ENCODE measurements at places on chromosomes 13 and 19.
A peak's percentile ranks its signal among the peaks of the same experiment; 100 is the strongest.

- peak; percentile 75 for DNase-seq
Measured at GRCh38 chr19:47232422-47233211, 1.6 kb upstream of the BBC3 start.

DNA sequence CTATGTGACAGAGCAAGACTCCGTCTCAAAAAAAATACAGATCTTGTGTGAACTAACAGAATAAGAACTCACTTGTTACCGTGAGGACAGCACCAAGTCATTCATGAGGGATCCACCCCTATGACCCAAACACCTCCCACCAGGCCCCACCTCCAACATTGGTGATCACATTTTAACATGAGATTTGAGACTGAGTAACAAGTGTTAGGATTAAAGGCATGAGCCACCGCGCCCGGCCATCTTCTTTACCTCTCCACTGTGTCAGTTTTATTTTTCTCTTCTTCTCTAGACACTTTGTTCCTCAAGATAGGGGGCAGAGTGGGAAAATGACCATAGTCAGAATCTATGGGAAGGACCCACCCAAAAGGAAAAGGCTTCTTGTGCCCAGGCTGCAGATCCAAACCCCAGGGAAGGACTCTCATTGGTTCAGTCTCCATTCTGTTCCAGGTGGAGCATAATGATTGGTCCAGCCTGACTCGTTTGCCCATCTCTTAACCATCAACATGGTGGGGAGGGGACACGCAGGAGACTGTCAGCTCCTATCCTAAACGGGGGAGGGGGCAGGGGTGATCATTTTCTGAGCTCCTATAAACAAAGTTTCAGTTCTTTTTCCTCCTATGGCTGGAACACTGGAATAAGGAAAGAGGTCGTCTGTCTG is 1.3 kb upstream of the CALM3 start:
- DNase-seq = no peak

- no peak for DNase-seq
Measured at GRCh38 chr19:46924874-46925547, 64.2 kb downstream of the ARHGAP35 start.

GRCh38 chr13:99067159-99067985 is 89.5 kb upstream of the DOCK9 start:
- peak; percentile 81 for DNase-seq

- peak; percentile 8 for DNase-seq
Measured at GRCh38 chr13:40171566-40171965, 494.9 kb downstream of the FOXO1 start.

DNA sequence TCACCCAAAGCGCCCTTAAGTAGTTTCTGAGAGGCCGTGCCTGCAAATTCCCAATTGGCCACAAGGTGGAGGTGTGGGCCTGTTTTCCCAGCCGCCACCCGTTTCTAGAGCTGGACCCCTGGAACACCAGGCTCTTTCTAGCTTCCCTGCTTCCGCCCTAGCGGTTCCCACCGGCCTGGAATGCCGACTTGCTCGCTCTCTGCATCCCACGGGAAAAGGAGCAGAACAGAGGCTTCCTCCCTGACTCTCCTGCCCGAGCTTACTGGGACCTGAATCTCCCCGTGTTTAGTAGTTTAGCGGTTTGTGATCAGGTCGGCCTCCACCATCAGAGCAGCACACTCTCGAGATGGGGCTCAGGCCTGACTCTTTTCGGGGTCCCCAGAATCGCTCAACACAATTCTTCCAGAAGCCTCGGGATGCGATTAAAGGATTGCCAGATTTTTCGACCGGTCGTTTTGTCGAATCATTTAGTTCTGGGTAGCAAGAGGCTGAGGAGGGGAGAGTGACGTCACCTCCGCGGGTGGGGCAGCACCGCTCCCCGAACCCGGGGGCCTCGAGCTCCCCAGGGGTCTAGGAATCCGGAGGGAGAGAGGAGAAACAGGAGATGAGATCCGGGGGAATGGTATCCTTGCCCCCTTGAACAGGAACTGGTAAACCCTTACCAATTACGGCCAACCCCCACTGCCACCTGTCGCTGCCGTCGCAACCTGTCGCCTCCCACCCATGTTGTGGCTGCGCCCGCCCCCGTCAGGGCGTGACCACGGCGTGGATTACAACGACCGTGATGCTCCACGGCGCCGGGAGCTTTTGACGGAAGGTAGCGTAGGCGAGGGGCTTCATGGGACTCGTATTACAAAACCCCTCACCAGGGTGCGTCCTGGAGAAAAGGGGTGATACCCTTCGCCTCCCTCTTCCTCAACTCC is 8.0 kb downstream of the NAPSA start:
- DNase-seq = peak; percentile 48

DNA sequence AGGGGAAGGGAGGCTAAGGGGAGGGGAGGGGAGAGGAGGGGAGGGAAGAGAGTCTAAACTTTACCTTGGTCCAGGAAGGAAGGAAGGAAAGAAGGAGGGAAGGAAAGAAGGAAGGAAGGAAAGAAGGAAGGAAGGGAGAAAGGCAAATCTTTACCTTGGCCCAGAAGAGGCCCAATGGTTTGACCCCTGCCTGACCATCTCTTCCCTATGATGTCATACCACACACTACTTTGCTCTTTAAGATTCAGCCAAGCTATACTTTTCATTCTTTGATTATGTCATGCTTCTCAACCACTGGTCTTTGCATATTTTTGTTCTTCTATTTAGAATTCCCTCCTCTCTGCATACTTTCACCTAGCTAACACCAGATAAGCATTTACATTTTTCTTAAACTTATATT is 1077.5 kb downstream of the PCDH9 start:
- no peak for DNase-seq

DNA sequence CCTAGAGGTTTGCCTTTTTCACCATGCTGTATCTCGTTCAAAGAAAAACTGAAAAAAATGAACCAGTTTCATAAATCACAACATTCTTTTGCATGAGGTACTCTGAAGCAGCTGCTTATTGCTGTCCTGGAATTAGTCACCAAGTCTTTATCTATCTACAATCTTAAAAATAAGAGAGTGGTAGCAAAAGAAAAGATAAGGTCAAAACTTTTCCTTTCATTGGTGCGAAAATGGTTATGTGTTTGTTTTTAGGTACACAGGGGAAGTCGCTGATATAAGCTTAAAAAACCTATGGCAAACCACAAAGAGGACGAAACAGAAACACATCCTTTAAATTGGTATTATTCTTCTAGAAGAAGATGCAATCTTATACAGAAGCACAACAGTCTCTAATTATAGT is 20.7 kb downstream of the OBI1 start:
- DNase-seq = no peak

GRCh38 chr19:34411216-34411615 is 7.0 kb downstream of the PDCD2L start:
- DNase-seq = no peak

DNA sequence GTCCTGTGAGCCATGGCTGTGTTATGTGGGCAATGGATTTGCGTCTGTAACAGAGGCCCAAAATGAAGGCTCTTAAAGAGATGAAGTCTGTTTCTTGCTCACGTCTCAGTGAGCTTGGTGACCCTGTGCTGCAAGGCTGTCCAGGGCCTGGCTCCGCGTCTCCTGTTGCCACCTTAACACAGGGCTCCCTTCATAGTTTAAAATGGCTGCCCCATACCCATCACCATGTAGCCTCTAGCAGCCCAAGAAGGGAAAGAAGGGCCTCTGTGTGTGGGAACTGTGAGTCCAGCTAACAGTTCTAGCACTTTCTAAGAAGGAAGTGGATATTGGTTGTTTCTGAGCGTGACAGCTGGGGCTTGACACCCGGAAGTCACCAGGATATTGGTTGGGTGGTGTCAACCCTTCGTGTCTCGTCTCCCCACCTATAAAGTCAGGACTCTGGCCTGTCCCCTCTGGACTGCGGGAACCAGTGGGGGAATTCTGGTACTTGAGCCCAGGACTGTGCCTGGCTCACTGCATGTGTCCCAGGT is 20.9 kb downstream of the TMED1 start:
- no peak for DNase-seq

DNA sequence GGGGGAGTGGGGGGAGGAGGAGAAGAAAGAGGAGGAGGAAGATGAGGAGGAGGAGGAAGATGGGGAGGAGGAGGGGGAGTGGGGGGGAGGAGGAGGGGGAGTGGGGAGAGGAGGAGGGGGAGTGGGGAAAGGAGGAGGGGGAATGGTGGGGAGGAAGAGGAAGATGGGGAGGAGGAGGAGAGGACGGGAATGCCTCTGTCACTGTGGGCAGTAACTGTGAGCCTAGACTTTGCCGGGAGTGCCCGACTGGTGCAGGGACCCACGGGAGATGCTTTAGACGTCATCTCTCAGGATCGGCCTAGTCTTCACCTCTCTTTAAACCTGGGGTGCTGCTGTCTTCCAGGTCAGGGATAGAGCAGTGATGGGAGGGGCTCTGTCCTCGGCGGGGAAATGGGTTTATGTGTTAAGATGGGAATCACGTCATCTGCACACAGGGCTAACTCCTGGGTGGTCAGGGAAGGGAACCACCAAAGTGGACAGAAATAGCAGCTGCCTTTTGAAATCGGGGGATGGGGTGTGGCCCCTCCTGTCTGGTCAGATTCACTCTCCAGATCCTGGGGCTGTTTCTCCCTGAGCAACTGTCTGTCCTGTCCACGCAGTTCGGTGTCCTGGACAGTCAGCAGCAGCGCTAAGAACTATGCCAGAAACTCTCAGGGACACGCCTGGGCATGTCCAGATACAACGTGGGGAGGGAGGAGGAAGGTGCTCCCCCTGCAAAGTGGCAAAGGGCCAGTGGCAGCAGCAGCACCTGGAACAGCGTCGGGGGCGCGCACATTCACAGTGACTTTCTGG is 26.9 kb downstream of the GAS6 start:
- DNase-seq = peak; percentile 88

GRCh38 chr13:97417698-97418097 is 16.3 kb upstream of the RAP2A start:
- DNase-seq = no peak

- DNase-seq = peak; percentile 80
Measured at GRCh38 chr19:12956446-12957388, at the start of gene GADD45GIP1. Gene GADD45GIP1 (minus strand): TSS chr19:12957223. CDS start chr19:12957212, 11 bp downstream.

- no peak for DNase-seq
Measured at GRCh38 chr13:32426990-32427851, 709 bp downstream of the N4BP2L1 start.

GRCh38 chr13:46140044-46140443 is 35.2 kb upstream of the CPB2 start:
- DNase-seq = no peak

- DNase-seq = no peak
Measured at GRCh38 chr13:87667686-87668085, 3.5 kb upstream of the SLITRK5 start.

DNA sequence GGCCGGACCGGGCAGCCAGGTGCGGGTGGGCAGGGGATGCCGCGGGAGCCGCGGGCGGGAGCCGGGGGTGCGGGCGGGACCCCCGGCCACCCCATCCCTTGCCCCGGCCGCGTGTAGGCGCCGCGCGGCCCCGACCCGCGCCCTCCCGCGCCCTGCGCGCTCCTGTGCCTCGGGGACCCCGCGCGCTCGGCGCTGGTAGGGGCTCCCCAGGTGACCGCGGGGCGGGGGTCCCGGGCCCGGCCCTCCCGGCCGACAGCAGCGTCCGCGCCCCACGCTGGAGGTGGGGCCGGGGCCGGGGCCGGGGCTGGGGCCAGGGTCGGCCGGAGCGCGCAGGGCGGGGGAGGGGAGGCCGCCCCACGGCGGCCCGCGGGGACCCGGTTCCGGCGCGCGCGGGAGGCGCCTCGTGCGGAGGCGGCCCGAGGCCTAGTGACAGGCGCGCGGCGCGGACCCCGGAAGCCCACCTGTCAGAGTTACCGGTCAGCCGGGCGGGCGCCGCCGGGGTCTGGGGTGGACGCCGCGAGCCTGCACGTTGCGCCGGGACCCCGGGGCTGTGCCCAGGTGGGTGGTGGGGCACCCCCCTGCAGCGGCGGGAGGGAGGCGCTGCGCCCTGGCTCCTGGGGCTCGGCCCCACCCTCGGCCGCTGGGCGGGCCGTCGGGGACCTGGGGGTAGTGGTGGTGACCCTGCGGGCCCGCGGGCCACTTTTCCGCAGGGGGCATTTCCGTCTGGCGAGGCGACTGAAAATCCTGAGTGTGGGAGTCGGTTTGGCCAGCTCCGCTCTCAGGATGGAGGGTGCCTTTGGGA is 518 bp downstream of the TFDP1 start:
- no peak for DNase-seq

DNA sequence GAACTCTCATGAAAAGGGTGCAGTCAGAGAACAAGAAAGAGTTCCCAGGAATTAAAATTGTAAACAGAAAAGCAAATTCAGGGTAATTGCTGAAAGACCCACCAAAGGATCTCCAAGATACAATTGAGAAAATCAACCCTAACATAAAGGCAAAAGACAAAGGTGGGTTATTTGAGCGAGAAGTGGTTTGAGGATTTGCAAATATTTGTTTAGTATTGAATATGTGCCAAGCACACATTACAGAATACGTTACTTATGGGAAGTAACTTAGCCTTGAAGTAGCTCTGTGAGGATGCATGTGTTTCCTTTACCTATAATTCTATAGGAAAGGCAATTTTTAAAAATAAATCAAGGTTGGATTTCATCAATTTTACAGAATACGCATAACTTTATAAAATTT is 10.0 kb upstream of the CEACAM21 start:
- DNase-seq = no peak

- DNase-seq = peak; percentile 34
Measured at GRCh38 chr13:43268632-43269031, 245.2 kb downstream of the DNAJC15 start.

GRCh38 chr13:104106705-104107393 is 1040.6 kb upstream of the SLC10A2 start:
- DNase-seq = peak; percentile 0

DNA sequence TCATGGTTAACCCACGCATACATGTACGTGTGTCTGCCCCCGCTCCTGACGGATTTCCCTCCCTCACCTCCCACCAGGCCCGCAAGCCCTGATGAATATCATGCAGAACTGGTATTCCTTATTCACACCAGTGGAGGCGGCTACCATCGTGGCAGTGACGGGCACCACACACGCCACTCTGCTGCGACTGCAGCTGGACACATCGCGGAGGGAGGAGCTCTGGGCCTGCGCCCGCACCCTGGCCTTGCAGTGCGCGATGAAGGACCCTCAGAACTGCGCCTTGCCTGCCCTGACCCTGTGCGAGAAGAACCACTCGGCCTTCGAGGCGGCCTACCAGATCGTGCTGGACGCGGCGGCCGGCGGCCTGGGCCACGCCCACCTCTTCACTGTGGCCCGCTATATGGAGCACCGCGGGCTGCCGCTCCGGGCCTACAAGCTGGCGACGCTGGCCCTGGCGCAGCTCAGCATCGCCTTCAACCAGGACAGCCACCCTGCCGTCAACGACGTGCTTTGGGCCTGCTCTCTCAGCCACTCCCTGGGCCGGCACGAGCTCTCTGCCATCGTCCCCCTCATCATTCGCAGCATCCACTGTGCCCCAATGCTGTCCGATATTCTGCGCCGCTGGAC is 35.0 kb downstream of the ZSWIM4 start:
- no peak for DNase-seq

DNA sequence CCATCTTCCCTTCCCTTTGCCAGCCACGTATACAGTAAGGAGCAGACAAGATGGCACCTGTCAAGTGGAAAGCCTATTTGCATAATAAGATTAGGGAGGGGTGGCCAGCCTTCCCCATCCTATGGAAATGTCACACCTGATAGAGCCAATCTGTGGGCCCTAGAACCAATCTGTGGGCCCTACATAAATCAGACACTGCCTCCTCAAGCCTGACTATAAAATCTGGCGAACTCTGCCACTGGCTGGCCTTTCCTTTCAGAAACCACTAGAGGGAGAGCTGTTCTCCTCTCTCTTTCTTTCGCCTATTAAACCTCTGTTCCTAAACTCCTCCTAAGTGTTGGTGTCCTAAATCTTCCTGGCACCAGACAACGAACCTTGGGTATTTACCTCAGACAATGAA is 231.5 kb upstream of the KLHL1 start:
- no peak for DNase-seq

Measured in fibroblast of skin of right quadriceps (primary cell).